Brain (organoid and tissue), 16 donors: ENCODE measurements at places on chromosomes 13 and 19.
A peak's percentile ranks its signal among the peaks of the same experiment; 100 is the strongest.

DNA sequence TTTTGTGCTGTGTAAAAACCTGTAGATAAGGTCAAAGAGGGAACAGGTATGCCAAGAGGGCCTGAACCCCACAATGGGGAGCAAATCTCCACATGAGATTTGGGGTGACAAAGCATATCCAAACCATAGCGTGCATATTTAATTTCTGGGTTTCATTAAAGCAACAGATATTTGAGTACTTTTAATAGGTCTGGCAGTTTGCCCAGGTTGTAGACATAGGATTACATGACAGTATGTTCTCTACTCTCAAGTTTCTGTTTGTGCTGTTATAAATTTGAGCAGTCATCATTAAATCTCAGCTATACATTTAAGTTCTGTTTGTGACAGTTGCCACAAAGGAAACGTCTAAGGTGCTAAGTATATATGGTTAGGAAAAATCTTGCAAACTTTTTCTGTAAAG, 236.4 kb downstream of the ATP8A2 start:
- DNase-seq: no peak

DNA sequence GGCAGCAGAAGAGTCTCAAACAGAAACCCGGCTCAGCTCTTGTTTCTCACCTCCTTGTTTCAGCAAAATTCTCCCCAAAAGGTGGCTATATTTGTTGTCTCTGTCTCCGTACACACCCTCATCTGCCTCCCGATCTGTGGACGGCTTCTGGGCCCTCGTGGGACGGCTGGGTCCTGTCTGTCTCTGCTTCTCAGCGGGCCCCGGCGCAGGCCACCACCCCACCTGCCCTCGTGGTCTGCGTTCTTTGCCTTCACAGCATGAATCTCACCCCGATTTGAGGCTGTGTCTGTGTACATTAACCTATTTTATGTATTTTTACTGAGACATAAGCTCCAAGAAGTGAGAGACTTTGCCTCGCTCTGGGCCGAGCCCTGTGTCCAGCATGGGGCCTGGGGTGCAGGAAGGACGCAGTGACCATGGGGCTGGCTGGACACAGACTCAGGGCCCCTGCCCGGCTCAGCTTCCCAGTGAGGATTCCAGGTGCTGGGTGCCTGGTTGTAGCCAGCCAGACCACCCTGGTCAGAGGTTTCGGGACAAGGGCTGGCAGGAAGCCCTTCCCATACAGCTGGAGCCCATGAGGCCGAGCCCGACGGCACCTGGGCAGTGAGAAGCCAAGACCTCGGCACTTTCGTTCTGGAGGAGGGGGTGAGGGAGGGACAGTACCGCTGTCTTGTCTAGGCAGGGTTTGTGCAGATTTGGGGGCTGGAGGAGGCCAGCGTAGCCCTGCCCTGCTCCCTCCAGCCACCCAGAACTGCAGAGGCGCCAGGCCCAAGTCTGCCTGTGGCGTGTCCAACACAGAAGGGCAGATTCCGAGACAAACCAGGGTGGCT, 78.5 kb upstream of the MCF2L start:
- no peak for DNase-seq

DNA sequence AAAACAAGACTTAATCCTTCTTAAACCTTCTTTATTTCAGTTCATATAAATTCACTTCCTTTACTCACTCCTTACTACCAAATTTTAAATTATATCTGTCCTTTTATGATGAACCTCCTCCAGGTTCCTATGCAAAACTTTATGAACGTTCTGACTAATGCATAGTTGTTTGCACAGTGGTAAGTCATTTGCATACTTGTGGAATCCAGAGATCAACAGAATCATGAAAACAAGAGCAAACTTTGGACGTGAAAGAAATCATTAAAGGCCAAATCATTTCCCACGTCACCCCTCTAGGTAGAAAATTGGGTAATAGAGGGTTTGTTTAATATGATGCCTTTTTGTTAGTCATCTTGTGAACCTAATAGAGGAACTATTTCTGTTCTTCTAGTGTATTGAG, 32.3 kb upstream of the MYCBP2 start:
- no peak for DNase-seq

GRCh38 chr13:28584873-28585381, 74.0 kb upstream of the POMP start:
- DNase-seq: no peak

DNA sequence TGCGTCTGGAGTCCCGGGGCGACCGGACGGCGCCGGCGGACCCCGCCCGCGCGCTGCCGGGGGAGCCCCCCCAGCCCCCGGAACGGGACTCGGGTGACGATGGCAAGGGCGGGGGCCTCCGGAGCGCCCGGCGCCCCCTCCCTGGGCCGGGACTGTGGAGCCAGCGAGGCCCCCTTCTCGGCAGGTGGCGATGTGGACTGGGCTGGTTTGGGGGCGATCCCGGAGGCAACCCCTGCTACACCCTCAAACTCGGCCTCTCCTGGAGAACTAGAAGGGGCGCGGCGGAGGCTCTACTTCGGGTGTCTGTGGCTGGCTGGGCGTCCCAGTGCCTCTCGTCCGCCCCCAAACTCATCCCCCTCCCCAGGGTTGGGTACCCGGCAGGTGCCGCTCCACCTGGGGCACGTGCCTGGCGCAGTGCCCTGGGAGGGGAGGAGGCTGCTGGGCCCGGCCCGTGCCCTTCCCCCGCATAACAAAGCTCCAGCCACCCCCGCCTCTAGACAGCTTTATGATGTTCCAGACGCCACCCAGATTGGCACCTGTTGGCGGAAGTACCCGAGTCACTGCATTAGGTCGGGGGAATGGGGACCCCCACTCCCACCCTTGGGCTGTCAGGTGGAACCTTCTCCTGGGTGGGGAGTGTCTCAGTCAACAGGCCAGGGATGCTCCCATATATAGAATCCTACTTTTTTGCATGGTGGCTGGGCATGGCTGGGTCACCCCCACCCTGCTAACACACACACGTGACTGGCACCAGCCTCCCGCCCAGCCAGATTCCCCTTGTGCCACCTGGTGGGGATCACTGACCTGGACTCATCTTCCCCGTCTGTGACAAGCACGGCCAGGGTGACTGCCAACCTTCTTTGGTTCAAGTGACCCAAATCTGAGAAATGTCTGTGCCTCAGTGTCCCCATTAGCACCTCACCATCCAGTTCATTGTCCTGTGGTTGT, 722 bp downstream of the PKN1 start:
- peak; percentile 37 for DNase-seq

- no peak for DNase-seq
These were observed 11.4 kb downstream of the ELF1 start for GRCh38 chr13:41007744-41008128.

DNA sequence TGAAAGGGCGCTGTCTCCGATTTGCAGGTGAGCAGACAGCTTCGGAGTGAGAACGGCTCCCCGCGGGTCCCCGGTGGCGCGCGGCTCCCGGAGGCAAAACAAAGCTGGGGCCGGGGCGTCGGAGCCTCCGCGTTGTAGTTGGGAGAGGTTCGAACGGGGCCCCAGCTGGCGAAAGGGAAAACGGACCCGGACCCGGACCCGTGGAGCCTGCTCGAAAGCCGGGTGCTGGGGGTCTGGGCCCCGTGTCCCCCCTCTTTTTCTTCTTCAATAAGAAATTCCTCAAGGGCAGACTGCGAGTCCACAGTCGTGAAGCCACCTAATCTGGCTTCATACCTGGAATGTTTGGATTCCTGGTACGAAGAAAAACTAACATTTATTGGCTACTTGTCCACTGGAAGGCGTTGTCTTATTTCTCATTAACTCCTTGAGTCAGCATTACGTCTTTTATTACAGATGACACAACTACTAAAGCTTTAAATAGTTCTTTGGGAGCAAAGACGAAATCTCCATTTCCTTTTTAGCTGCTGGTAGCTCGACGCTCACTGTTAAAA, 632 bp upstream of the MTIF3 start:
- DNase-seq: peak; percentile 75

- DNase-seq: no peak
These were observed 17.3 kb downstream of the C13orf46 start for GRCh38 chr13:113956571-113956970.

DNA sequence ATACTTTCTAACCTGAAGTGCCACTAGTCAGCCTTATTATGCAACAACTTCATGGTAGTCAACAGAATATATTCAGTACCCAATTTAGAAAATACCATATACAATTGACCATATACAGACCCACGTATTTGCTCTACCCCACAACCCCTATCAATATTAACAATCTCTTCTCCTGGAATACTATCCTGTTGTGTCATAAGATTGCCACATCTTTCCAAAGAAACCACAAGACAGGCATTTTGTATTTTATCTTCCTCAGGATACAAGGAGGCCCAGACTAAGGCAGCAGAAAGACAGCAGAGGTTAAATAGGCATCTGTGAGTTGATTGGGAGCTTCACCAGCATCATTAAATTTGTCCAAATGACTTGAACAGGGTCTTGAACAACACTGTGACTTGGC, 4.5 kb downstream of the SPART start:
- DNase-seq: no peak

DNA sequence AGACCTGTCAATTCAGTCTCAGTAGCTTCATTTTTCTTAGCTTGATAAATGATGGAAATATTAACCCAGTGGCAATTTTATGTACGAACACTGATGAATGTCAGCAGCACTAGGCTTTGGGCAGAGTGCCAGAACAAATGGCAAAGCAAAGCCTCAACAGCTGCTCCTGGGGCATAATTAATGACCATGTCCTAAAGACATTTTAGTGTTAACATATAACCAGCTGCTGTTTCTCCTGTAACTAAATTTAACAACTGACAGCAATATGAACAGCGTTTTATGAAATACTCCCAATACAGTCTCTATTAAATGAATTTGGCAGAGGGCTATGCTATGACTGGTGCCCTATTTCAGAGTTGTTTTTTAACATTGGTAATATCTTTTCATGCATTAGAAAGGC, 47.1 kb downstream of the ZNF568 start:
- peak; percentile 62 for DNase-seq

- DNase-seq: no peak
These were observed 12.5 kb downstream of the INTS6 start for GRCh38 chr13:51440381-51440780.

- DNase-seq: no peak
These were observed 770 bp upstream of the CAPNS1 start for GRCh38 chr19:36139120-36139472.

- no peak for DNase-seq
These were observed 2526.0 kb downstream of the PCDH9 start for GRCh38 chr13:64704121-64704649.

DNA sequence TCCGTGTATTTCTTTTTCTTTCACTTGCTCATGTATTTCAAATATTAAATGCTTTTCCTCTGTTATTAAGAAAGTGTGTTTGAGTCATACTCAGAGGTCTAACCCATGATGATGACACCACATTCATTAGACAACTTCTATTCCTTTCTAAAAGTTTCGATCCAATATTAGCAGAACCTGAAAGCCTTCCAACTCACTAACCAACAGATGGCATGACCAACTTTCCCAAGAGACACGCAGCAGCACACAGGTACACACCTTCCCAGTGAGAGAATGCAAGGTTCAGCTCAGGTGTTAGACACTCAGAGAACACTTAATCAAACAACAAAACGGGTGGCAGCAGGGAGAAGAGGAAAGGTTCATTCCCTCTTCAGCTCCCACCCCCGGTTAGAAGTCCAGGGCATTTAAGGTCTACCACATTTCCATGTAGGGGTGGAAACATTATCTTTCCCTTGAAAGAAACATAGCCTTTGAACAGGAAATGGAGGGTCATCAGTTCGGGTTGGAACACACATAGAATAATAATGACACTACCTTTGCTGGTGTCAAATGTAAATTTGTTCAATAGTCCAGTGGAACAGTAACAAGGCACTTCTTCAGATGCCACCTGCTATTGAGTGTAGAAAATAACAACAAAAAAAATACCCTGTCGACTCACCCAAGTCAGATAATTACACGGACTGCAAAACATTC, 404.2 kb downstream of the COG6 start:
- no peak for DNase-seq

DNA sequence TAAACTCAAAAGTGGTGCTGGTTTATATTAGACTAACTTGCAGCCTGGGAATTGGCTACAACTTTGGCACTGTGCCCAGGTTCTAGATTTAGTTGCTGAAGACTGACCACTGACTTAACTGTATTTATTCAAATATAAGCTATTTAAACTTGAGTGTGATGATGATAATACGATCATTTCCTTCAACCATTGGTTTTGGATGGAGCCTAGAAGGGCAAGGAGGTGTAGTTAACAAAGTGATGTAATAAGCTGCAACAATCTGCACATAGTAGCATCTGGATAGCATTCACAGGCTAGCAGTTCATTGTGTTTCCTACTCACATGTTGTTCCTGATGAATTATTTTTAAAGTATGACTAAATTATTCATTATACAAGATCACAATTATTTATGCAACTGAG, 55.2 kb upstream of the DACH1 start:
- DNase-seq: no peak

- DNase-seq: peak; percentile 78
These were observed 38.6 kb downstream of the ZNF823 start for GRCh38 chr19:11699931-11700794.

DNA sequence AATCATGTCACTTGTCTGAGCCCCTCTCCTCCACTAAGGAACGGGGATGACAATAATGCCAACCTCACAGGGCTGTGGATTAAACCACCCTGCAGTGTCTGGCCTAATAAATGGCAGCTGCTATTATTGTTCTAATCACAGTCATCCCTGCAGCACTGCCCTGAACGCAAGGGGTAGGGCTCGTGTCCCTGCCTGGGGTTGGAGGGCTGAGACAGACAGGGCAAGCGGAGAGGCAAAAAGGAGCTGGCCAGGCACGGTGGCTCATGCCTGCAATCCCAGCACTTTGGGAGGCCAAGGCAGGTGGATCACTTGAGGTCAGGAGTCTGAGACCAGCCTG, 10.2 kb upstream of the KPTN start:
- DNase-seq: no peak

DNA sequence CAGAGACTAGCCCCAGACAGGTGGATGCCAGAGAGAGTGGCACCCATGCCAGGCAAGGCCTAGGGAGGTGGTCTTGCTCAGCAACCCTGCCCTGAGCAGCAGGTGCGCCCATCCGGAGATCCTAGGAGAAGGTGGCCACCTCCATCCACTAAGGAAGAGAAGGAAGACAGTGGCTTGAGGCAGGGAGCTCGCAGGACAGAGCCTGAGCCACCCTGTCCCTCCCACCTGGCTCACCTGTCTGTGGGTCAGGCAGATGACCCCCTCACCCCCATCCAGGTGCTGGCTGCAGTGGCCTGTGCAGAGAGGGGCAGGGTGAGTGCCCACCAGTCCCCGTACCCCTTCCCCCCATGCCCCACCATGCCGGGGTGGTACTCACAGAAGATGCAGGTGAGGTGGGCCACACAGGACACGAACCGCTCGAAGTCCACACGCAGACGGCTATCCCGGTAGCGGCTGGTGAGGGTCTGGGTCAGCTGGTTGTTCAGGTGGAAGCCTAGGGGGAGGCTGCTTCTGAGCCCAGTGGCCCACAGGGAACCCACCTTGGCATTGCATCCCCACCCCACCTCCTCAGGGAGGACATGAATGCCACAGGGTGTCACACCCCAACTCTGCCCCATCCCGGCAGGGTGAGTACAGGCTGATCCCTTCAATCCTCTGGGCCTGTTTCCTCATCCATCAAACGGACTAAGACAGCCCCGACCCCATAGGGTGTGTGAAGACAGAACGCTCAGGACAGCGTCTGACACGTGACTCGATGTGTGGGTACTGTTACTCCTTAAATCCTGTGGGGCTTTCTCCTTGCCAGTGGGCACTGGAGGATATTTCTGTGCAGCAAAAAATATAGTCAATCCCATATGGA, 13.3 kb downstream of the CAPN12 start:
- DNase-seq: no peak

GRCh38 chr19:1248139-1248785, at the start of gene MIDN:
TSS of gene MIDN (plus strand) at chr19:1248583. CDS start at chr19:1250297, 1,714 bp downstream.
- DNase-seq: peak; percentile 81

GRCh38 chr19:3054972-3055740, 7.1 kb downstream of the TLE5 start:
- DNase-seq: no peak

- DNase-seq: no peak
These were observed 1.4 kb downstream of the EPN1 start for GRCh38 chr19:55676383-55676782.
